ENCODE measurements at places on chromosomes 5 and 9.

DNA sequence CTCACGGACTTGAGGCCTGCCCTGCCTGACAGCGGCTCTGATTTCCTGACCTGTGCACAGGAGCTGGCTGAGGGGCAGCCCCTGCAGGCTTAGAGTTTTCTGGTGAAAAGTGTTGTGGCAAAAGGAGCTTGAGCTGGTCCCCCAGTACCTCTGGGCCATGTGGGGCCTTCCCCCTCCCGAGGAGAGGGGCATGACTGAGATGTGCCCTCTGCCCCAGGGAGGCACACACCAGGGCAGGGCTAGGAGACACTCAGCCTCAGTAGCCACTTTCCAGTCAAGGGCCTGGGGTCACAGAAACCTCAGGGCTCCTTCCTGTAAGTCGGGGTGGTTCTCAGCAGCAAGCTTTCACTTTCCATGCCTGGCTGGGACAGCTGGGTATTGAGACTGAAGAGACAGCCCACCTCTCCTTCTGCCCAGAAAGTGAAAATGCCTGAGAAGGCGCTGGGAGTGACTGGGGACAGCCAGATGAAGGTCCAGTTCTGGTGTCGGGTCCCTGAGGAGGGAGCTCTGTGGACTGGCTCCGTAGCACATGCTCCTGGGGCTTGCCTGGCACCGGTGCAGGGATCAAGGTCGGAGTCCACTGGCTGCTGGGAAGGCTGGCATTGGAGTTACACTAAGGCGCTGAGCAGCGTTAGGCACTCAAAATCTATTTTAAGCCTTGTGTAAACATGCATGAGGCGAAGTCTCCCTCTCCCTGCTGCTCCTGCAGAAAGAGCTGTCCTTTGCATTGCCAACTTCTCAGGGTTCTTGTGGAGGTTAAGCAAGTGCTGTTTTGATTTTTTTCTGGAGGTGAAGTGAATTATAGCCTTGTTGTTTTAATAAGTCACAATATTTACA lies 394.9 kb downstream of the GADD45G start:
- DNase-seq = no peak

- no peak for DNase-seq
Observed at GRCh38 chr5:172939071-172939470, 20.2 kb upstream of the RPL26L1 start.

GRCh38 chr5:124823380-124823779 lies 76.9 kb upstream of the ZNF608 start:
- no peak for DNase-seq

- DNase-seq = no peak
Observed at GRCh38 chr5:151023047-151023615, 2.7 kb downstream of the GPX3 start.

DNA sequence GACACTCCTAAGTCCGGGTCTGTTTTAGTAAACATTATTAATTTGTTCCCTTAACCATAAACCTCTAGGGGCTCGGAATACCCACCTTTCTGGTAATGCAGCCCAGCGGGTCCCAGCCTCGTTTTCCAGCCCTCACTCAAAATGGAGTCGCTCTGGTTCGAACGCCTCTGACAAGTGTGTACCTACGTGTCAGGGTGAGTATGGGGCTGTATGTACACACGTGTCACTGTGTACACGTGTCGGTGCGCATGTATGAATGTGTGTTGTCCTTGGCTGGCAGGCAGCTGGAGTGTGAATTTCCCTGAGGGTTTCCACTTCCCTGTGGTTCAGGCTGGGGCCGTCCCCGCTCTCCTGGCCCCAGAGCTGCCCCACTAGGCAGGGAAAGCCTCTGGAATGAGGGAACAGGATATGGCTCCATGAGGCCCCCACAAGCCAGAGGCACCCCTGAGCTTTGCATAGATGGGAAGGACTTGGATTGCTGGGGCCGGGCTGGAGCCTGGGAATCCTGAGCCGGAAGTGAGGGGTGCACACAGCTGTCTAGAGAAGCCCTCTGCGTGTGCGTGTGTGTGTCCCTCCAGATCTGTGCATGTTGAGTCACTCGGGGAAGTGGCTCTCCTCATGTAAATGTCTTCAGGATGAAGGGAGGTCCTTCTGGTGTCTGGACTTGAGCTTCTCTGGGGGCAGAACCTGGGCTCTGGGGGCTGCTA lies 160.8 kb upstream of the IER5L start:
- no peak for DNase-seq

- no peak for DNase-seq
Observed at GRCh38 chr9:80552931-80553330, 981.2 kb downstream of the TLE4 start.

All from GF-D8 (cell line).